Sigmoid colon (tissue), 7 donors: ENCODE measurements at places on chromosomes 6 and 20. TPM values are rescaled to one million over a fixed set of nuclear protein-coding genes. Genes with fewer than 3 reads are reported as not detected.

The C6orf62 gene
- 27.0 TPM for total RNA-seq

The HECA gene
- total RNA-seq: 35.1 TPM

The C6orf58 gene
- not detected for total RNA-seq

The SALL4 gene
- not detected for total RNA-seq

DNA sequence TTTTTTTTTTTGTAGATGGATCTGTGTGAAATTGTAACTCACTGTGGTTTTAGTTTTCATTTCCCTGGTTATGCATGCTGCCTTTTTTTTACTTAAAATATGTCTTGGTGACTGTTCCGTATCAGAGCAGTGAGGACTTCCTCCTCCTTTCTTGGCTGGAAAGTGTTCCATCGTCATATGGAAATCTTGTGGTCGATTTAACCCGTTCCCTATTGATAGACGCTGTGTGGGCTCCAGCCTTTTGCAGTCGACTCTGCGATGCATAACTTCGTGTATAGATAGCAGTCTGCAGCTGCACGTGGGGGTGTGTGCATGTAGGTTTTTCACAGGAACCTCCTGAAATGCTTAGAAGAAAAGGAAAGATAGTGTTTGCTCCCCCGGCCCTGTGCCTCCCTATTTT lies 28.1 kb upstream of the PNPLA1 start:
- DNase-seq: no peak

- no peak for DNase-seq
These were observed 49.8 kb downstream of the EDN1 start for GRCh38 chr6:12339808-12340487.

The ALDH8A1 gene
- total RNA-seq: 1.1 TPM

The CCN6 gene
- total RNA-seq: not detected

The NKAPL gene
- 7.5 TPM for total RNA-seq

GRCh38 chr6:27867945-27868300 lies 44.3 kb downstream of the OR2B2 start:
- DNase-seq: no peak

DNA sequence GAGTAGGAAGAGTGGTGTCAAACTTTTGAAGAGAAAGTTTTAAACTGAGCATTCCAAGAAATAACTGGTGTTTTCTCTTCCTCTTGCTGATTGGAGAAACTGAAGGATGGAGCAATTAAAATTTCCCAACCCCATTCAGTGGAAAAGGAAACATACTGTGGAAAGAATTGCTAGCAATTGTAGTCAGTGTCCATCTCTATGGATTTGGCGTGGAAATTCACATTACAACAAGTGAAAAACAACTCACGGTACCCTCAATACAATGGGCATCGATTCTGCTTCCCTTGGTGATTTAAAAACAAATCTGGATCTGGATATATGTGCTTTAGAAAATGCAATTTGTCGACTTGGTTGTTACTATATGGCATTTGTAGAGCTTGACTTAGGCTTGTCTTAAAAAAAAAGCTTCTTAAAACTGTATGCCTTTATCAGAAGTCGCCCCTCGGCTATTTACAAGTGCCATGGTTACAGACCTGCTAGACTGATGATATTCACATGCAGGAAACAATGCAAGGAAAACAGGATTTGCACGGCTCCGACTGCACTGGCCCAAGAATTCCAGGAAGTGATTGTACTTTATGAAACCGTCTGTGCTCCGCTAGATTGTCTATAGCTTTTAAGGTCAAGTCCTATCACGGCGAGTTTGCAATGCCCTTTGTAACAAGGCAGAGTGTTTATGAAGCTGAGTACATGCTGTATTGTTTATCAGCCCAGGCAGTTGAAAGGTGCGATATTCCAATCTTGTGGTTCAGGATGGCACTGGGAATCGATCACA lies 131.7 kb upstream of the PHACTR1 start:
- DNase-seq: no peak

The OR12D2 gene
- total RNA-seq: not detected

- peak; percentile 89 for DNase-seq
These were observed 2.1 kb upstream of the LAMA5 start for GRCh38 chr20:62368976-62369814.

The SLC22A16 gene
- total RNA-seq: not detected

- no peak for DNase-seq
These were observed 768.8 kb upstream of the SLC35B3 start for GRCh38 chr6:9204171-9204570.

The DPPA5 gene
- not detected for total RNA-seq

GRCh38 chr6:76681781-76682180 lies 609.3 kb upstream of the IMPG1 start:
- no peak for DNase-seq

DNA sequence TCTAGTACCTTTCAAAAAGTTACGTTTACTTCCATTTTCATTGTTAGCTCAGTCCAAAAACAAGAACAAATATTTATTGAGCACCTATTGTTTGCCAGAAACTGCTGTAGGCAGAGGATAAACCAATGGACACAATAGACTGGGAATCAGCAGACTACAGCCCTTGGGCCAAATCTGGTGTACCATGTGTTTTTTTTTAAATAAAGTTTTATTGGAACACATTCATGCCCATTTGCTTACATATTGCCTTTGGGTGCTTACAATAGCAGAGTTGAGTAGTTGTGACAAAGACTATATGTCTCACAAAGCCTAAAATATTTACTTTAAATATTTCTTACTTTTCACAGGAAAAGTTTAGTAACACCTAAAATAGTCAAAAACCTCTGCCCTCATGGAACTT lies 216.1 kb downstream of the COL9A1 start:
- DNase-seq: no peak

DNA sequence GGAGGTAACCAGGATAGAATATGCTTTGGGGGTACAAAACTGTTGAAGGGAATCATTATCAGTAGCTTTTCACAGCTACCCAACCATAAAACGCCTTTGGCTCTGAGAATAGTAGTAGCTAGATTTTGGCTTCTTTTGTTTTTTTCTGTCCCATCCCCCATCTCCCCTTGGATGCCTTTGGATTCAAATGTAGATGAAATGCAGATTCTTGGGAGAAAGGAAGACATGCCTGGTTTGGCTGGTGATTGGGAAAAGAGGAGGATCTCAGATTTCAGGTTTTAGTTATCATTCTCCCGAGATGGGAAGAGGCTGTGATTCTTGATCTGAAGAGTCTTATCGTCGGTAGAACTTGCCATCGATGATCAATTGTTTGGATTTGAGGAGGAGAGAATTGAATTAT lies 3.5 kb upstream of the CDYL start:
- DNase-seq: no peak

DNA sequence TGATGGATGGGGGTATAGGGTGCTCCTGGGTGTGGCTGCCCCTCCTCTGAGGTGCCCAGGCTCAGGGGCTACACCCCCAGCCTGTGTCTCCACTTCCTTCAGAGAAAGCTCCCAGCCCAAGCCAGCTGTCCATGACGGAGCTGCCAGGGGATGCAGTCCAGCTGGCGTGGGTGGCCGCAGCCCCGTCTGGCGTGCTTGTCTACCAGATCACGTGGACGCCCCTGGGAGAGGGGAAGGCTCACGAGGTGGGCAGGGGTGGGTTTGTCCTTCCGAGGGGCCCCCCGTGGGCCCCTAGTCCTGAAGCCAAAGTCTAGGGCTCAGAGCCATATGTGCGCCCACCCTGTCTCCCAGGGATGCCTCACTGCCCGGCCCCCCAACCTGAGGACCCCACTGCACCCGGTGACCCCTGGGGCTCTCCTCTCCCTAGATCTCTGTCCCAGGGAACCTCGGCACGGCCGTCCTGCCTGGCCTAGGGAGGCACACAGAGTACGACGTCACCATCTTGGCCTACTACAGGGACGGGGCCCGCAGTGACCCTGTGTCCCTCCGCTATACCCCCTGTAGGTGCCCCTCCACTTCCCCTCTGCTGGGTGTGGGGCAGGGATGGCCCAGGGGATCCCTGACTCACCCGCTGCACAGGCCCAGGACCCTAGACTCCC lies 19.8 kb downstream of the COL20A1 start:
- no peak for DNase-seq

DNA sequence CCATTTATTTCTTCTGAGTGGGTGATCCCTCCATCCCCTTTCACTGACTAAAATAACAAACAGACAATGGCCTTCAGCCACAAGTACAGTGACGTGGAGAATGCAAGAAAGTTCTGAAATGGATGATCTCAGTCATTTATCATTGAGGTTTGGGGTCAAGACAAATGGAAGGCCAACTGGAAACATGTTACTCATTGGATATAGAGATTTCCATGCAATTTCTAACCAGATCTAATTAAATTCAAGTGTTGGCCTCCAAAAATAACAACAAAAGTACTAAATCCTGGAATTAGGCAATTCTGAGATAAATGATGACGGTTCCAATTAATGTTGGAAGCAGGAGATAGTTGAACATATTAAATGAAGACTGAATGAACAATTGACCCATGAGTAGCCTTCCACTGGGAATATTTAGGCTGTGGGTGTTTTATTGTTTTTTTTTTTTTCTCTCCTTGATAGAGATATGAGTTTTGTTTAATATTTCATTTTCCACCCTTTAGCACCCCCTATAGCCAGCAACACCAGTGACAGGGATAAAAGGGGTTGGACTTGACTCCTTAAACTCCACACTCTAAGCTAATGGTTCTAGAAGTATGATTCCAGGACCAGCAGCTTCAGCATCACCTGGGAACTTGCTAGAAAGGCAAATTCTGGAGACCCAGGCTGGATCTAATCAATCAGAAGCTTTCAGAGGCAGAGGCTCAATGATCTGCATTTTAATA lies 112.8 kb downstream of the BCAS1 start:
- DNase-seq: no peak

The NFKBIE gene
- 4.7 TPM for total RNA-seq

The TNF gene
- total RNA-seq: not detected
